Fibroblast of skin of left biceps (primary cell): ENCODE measurements at places on chromosomes 7 and 10.

GRCh38 chr7:102944241-102944640 lies 31.4 kb downstream of the LRRC17 start:
- no peak for DNase-seq

DNA sequence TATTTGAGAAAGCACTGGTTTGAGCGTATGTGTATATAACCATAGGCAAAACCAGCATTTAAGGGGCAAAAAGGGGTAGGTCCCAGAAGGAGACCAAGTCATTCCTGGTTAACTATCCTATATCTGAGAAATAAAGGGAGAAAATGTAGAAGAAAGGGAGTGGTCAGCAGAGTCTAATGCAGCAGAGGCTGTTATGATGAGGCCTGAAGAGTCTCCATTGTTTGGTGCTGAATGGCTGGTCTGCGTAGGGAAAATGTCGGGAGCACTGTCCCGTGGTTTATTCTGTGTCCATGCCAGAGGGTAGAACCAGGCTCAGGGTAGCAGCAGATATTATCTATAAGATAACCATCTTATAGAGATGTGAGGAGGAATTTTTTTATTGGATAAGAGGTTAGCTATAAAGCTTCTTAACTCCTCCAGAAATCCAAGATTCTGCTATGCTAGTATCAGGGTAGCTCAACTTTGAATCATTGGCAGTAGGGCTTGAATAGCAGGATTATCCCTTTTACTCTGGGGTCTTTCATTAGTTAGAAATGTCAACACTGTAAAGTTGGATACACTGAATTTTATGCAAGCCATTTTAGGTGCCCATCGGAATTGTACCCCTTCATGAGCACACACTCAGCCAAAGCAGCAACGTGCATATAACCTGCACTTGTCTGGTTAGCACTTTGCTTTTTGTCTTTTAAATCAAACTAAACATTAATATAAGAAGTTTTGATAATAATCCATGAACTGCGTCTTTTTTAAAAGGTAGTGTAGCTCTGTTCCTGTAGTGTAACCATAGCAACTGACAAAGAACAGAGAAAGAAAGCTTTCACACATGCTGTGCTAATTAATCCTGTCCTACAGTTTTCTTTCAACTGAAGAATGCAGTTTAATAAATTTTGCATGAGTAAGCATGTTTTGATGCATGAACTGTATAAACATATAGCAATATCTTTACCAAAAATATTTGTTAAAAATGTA lies 312.0 kb upstream of the FZD1 start:
- DNase-seq = no peak

DNA sequence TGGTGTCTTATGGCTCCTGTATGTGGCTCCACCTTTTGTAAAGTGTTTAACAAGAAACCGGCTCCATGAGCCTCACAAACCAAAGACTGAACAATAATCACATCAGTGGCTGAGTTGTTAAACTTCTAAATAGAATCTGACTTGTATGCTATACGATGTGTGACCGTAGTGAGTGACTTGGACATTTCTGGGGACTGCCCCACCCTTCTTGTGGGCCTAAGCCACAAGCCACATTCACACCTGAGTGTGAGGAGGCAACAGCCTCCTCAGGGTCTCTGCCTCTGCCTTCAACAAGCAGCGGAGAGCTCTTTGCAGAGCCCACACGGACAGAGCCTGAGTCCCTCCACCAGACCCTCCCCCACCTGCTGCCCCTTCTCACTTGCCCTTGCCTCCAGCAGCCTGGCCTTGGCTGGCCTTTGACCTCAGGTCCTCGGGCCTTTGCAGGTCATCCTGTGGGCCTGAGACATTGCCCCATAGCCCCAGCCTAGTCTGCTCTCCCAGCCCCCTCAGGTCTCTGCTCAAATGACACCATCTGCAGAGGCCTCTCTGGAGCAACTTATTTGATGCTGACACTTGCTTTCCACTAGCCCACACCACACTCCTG lies 156.8 kb upstream of the TNS3 start:
- no peak for DNase-seq

DNA sequence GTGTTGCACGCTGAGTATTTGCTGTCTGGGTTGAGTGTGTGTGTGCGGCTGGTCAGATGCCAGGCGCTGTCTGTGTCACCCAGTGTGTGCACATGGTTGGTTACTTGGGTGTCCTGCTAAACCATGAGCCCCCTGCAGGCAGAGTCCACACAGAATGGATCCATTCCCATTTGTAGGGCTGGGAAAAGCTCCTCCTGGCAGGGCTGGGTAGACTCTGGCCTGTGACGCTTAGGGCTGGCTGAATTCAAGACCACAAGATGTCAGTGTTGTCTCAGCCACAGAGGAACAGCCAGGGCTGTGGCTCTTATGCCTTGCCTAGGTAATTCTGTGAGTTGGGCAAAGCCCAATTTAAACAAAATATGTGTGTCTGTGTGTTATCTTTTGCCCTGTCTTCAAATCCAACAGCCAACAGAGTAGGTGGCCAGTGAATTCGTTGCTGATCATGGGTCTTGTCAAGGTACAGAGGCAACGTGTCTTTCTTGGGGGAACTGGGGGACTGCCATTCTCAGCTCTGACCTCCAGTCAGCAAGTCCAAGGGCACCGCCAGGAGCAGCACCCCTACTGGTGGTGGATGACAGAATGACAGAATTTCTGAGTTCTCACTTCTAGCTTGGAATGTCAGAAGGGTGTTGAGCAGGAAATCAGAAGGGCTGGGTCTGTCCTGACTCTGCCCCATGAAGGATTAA lies 285.1 kb downstream of the CCSER2 start:
- no peak for DNase-seq

DNA sequence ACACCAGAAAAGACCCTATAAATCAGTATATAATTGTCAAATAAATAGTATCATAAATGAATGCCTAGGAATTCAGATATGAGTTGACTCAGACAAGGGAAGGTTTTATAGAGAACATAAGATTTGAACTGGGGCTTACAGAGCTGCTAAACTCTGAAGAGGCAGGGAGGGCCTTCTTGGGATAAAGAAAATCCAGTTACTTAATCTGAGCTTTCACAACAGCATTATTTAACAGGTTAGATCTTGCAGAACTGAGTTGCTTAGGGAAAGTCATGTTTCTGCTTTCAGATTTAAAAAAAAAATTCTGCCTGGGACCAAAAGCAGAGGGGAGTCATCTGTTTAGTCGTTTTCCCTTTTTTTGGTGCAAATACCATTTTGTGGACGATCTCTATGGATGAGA lies 594.8 kb upstream of the FZD8 start:
- no peak for DNase-seq

DNA sequence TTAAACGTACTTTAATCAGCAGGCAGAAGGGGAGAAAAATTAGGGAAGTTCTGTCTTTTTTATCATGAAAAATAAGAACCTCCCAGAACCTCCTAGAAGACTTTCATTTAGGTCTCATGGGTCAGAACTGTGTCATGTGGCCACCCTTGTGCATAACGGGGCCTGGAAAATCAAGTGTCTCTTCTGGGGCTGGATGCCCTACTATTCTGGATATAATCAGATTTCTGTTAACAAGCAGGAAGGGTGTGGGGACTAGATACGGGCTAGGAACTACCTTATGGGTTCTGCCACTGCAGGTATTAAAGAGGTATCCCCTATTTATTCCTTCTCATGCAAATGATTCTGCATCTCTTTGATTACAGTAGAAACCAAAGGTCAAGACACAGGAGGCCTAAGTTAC lies 14.1 kb downstream of the LANCL2 start:
- DNase-seq = no peak

- no peak for DNase-seq
Observed at GRCh38 chr7:8371742-8372141, 61.7 kb upstream of the NXPH1 start.

DNA sequence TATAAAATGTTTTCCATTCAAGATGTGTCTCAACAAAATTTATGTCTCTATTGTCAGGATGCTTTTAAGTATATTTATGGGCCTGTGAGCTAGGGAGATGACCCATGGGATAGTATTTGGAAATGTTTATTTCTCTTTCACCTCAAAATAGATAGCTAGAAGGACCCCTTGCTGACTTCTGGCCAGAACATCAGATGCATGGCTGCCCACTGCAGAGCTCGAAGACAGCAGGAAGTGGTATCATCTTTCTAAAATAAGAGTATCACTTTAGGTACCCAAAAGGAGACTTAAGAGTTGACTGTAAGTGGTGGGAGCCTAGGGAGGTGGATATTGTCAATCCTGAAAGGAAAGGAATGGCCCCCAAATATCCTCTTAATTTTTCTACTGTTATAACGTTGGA lies 264.4 kb downstream of the NEBL start:
- DNase-seq = no peak

DNA sequence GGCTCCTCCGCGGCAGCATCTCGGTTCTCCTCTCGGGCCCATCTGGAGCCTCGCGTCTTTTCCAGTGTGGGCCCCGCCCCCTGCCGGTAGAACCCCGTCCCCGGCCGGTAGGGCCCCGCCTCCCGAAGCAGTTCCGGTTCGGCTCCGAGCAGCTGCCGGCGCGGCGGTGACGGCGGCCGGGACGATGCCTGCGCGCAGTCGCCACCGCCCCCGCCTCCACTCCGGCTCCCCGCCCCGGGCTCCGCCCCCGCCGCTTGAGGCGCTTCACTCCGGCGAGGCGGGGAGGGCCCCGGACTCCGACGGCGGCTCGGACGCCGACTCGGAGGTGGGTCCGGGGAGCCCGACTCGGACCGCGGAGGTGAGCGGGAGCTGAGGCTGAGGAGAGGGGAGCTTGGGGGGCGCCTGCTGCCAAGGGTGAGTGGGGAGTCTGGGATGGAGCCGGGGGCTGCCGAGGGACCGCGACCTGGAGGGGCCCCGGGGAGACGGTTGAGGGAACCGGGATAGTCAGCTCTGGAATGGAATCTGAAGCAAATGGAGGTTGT lies at the start of gene SAMD8:
SAMD8 (plus strand) TSS at position 292 of the 542 bp plus-strand sequence. CDS start 38,873 bp downstream, outside the sequence.
- peak; percentile 91 for DNase-seq

DNA sequence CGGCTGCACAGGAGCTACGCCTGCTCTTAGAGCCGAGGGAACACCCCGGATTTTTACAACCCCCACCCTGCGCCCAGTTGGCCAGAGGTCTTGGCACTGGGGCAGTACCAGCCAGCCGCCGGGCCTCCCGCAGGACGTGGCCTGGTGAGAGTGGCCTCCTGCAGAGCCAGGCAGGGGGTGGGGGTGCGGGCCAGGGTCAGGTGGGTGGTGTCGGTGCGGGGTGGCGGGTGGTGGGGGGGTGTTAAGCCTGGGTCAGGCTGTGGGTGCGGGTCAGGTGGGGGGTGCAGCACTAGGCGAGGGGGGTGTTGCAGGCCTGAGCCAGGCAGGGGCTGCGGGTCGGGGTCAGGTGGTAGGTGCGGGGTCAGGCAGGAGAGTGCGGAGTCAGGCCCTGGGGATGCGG lies 647 bp downstream of the ECHS1 start:
- no peak for DNase-seq

DNA sequence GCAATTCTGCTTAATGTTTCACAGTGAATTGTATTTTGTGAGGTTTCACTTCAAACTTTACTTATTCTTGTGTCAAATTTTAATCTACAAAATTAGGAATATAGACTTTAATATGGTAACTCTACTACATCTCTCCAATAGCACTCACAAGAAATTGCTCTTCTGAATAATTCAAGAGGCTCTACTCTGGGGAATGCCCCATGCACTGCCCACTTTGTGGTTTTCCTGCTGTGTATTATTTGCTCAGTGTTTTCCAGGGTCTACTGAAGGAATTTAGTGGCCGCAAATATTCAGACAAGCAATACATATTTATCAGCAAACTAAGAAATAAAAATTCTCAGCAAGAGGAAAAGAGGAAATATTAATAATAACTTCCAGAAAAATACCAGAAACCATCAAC lies 611.4 kb downstream of the TNS3 start:
- DNase-seq = no peak

DNA sequence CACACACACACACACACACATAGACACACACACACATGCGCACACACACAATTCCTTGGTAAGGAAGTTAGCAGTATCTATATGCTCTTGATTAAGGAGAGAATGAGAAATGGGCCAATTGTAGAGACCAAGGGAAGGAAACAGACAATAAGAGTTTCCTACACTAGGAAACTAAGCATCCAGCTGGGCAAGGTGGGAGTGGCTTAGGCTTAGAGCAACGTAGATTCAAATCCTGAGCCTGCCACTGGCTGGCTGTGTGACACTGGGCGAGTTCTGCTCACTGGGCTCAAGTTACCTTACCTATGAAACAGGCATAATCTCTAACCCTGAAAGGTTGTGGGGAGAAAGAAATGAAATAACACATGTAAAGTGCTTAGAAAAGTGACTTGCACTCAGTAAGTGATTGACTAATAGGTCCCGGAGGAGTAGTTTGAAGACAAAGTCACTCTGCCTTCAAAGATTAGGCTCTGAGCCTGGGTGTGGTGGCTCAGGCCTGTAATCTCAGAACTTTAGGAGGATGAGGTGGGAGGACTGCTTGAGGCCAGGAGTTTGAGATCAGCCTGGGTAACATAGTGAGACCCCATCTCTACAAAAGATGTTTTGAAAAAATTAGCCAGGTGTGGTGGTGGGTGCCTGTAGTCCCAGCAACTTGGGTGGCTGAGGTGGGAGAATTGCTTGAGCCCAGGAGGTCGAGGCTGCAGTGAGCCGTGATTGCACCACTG lies 701.4 kb downstream of the PARD3 start:
- no peak for DNase-seq

DNA sequence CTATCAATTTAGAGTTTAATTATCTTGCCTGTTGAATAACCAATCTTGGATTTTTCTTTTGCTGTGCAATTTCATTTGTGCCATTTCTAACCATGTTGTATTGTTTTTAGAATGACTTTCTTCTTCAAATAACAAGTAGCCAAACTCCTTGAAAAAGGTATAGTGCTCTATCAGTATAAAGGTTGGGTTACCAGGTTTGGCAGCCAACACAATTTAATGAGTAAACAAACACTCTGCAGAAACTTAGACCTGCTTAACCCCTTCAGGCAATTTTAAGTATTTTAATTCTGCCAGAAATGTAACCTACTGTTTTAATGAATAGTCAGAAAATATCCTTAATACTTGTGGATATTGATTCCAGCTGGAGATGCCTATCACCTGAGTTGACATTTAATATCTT lies 299.8 kb downstream of the ARL4A start:
- DNase-seq = no peak

DNA sequence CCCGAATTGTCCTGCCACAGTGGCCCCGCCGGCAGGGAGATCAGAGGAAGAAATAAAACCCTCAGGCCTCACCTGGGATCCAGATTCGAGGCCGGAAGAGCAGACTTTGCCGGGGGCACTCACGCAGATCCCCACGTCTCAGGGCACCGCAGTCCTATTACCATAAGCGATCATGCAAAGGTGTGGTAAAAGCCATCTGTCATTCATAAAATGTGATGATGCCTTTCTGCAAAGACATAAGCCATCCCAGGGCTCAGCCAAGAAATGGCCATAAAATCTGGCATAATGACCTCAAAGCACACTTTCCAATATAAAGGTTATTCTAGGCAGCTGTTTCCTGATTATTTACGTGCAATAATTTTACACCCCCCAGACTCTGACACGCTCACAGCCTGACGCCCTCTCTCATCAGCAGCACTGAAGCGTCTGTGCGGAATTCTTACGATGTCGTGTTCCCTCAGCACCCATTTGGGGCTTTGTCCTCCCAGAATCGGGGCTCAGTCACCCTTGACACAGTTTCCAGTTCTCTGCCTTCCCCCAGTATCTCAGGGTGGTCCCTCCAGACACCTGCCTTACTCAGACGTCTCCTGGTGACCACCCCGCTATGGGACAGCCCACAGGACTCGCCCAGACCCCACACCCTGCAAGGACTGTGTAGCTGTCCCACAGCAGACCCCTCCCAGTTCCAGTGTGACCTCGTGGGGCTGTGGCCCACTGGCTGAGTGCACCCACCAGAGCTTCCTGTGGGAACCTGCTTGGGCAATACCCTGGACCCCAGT lies 74.3 kb upstream of the FAM20C start:
- DNase-seq = no peak
